ENCODE measurements at places on chromosomes 1 and 21.

DNA sequence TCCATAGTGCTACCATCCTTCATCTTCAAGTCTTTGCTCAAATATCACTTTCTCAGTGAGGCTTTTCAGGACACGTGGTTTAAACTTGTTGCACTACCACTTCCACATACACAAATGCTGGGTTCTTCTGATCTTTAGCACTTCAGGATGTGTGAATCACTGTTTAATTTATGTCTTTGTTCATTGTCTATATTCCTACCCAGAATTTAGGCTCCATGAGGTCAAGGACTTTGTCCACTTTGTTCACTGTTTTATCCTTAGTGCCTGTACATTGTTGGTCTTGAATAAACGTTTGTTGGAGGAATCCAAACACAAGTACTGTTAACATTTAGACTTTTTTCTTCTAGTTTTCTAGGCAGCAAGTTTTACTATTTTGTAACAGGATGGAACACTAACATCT lies 42.6 kb upstream of the RALGPS2 start:
- no peak for DNase-seq

- no peak for DNase-seq
These were observed 81.2 kb downstream of the RPS6KA1 start for GRCh38 chr1:26610781-26611180.

- DNase-seq: no peak
These were observed 89.7 kb upstream of the ESRRG start for GRCh38 chr1:216812966-216813365.

DNA sequence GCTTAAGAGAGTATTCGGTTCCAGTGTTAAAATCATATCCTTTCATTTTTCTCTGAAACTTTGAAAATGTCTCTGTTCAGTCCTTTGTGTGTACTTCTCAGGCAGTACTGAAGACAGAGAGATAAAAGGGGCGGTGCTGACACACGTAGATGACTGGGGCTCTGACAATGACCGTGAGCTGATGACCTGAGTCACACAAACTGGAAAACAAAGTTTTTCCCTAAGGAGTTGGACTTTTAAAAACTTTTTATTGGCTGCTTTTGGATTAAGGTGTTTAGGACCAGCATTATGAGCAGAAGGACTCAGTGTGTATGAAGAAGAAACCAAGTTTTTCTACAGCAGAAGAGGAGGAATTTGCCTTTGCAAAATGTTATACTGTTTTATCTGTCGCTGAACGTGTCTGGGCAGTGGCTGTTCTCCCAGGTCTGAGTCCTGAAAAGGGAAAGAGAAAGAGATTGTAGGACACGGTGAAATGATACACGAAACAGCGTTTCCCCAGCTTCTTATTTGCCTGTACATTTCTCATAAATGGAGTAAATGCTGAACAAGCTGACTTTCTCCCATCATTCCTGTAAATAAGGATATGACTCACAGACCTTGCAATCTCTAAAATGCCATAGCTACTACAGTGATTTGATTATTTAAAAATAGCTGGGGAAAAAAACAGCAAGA lies 51.5 kb downstream of the MAP3K7CL start:
- DNase-seq: no peak

GRCh38 chr1:107683683-107684082 lies 281.3 kb downstream of the VAV3 start:
- DNase-seq: no peak

DNA sequence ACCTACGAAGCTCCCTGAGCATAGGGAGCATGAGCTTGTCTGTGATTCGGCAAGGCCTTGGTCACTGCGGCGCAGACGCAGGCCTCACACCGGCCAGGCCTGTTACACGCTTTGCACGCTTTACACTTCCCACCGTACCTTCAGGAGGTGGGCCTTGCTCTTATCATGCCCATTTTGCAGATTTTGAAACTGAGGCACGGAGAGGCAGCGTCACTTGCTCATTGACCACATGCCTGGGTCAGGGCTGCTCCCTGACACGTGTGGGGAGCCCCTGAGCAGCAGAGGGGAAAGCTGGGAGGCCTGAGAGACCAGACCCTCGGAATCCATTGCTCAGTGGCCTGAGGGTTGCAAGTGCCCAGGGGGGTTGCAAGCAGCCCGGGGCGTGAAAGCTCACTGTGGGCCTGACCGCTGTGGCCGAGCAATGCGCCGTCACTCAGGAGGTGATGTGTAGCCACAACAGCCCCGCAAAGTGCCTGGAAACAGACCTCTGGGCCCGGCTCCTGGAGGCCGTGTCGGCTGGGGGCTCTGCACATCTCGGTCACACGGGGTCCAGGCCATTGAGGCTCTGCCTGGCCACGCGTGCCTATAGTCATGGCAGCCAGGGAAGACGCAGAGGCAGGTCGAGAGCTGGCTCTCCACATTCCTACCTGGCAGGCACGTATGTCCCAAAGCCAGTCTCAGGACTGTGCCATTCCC lies 6.9 kb downstream of the ARHGEF16 start:
- no peak for DNase-seq

GRCh38 chr21:42763581-42764442 lies 110.4 kb downstream of the PDE9A start:
- DNase-seq: no peak

- no peak for DNase-seq
These were observed 9.3 kb downstream of the MYBPH start for GRCh38 chr1:203166192-203166940.

- no peak for DNase-seq
These were observed 58.4 kb downstream of the VPS26C start for GRCh38 chr21:37208741-37209225.

DNA sequence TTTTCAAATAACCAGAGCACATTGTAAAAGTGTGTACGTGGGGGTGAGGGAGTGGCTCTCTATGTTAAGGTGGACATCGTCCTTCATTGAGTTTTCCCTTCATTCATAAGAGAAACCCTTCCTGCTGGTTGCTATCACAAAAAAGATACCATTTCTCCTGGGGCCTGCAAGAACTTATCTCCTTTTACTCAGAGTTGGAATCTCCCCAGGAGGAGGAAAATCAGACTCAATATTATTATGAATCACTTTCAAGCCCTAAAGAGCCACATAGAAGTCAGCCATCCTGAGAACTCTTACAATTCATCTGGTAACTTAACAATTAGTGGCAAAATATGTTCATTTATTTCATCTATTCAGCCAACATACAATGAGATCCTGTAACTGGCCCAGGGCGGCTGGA lies 27.1 kb upstream of the TGFBR3 start:
- DNase-seq: no peak

DNA sequence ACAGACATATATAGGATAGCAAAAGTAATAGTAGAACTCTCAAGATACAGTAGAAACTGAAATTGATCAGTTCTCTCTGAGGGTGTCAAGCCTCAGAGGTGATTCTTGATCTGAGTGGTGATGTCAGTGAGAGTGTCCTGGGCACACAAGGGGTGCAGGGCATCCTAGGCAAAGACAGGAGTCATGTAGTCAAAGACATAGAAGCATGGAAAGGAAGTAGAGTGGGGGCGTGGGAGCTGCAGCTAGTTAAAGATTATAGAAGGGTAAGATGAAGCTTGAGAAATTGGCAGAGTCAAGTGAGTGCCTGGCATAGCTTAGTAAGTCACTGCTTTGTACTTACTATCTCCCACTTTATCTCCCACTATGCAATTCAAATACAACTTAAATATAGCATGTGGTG lies 22.8 kb downstream of the CDC7 start:
- no peak for DNase-seq

DNA sequence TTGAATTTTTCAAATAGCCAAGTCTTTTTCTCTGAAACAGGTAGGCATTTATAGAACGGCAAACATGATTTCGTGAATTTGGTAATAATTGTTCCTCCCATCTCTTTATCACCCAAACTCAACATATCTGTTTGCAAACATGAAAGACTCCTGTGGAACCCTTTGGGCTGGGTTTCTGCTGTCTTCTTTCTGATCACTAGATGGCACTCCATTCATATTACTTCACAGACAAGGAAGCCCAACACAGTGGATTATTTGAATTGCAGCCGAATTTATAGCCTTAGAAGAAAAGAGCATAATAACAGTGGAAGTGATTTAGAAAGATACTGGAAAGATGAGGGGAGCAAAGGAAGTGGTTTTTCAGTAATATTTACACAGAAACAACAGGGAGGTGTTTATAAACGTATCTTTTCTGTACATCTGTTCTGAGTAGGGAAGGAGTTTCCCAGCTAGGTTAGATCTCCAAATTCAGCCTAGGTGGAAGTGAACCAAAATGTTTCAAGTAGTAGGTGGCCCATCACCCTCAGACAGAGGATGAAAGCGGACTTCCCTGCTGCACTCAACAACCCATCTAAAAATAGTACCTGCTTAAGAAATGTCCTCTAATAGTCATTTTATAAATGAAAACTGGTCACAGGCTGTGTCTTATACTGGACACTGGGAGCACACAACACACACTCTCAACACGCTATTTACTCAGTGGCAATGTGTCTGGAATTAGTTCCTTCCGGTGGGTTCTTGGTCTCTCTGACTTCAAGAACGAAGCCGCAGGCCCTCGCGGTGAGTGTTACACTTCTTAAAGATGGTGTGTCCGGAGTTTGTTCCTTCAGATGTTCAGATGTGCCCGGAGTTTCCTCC lies 67.6 kb downstream of the MAP3K21 start:
- no peak for DNase-seq

DNA sequence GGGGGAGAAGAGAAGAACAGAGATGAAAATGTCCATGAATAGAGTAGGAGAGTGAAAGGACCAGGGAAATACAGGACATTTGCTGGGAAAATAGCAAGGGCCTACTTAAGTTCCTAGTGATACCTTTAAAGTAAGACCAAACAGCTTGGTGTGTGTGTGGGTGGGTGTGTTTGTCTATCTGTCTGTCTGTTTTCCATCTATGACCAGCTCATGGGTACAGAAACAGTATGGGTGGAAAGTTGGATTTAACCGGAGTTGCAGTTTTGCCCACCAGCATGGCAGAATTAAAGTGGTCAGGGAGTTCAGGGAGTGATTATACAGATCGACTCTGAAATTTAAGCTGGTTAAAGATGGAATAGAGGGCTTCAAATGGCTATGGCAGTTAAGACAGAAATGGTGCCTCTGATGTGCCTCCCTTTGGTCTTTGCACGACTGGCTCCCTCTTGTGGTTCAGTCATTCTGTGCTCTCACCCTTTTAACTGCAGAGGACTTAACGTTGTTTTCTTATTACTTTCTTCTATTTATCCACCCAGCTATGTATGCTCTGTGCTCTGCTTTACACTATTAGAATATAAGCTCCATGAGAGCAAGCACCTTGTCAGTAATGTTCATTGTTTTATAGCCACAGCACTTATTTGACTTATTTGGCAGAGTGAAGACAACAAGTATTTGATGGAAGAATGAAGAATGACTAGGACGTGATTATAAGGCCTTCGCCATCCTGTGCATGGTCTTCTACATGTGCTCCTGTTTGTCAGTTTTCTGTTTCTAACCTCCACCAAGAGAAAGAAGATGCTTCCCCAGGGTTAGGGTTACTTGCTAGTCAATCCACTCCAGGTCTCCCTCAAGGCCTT lies 72.7 kb upstream of the AK4 start:
- DNase-seq: no peak

DNA sequence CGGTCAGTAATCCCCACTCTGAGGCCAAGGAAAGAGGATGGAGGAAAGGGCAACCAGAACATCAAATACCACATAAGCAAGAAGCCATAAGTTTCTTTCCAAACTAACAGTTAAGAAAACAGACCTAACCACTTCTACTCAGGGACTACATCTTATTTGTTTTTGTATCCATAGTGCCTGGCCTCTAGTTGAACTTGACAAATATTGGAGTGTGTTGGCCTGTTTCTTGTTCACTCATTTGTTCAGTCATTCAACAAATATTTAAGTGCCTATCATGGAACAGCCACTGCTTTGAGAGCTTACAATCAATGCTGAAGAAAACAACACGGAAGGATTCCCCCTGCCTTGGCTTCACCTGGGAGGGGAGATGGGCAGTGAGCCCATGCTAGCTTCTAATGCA lies 69.7 kb downstream of the ST6GALNAC3 start:
- DNase-seq: no peak

GRCh38 chr1:148264374-148265276 lies 112.5 kb upstream of the NBPF11 start:
- DNase-seq: no peak

DNA sequence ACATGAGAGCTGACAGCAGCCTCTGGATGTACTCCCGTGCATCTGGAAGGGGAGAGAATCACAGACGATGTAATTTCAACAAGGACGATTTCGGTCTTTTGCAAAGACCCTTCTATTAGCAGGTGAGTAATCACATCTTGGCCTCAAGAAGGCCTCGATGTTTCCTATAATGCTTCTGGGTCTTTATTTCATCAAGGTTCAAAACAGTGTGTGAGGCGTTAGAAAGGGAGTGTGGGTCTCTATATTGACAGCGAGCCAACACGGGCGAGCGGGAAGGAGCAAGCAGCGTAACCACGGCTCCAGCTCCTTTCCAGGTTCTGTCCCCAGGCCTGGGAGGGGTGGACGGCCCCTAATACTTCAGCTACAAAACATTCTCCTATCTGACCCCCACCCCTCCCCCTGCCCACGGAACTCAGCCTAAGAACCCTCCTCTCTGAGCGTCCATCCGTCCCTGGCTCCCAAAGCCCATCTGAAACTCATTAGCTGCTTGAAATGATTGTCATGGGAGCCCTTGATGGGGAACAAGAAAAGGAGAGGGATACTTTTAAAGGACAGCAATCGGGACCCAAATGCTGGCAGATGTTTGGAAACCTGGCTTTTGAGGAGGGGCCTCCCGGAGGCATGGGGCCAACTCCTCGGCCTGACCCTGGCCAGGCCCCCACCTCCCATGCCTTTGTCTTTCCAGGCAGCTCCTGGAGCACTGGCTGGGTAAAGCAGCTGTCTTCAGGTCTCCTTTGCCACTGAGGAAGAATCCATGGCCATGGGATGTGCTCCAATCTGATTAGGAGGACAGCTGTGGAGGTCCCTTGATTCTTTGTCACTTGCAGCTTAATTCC lies 250.8 kb downstream of the FOXD2 start:
- no peak for DNase-seq

All from esophagus squamous epithelium (tissue), 5 donors.